IMR-90 (cell line): ENCODE measurements at places on chromosomes 1 and 21. TPM values are rescaled to one million over a fixed set of nuclear protein-coding genes. Genes with fewer than 3 reads are reported as not detected.

Gene MCM3AP
- 63.1 and 67.5 TPM in 2 replicates for total RNA-seq

GRCh38 chr1:244652623-244653438 lies at the start of gene DESI2:
TSS of gene DESI2 (plus strand) at chr1:244653126. CDS start at chr1:244653314, 188 bp downstream.
- H3K36me3 ChIP-seq: peaks cover 3% of the 10 kb centered on the region; the same call in 1 of the 2 replicates
- no peaks in the 10 kb centered on the region for H3K4me1 ChIP-seq
- H3K4me3 ChIP-seq: peak within 1 kb of the TSS; percentile 86
- no peaks in the 10 kb centered on the region for H3K27me3 ChIP-seq

DNA sequence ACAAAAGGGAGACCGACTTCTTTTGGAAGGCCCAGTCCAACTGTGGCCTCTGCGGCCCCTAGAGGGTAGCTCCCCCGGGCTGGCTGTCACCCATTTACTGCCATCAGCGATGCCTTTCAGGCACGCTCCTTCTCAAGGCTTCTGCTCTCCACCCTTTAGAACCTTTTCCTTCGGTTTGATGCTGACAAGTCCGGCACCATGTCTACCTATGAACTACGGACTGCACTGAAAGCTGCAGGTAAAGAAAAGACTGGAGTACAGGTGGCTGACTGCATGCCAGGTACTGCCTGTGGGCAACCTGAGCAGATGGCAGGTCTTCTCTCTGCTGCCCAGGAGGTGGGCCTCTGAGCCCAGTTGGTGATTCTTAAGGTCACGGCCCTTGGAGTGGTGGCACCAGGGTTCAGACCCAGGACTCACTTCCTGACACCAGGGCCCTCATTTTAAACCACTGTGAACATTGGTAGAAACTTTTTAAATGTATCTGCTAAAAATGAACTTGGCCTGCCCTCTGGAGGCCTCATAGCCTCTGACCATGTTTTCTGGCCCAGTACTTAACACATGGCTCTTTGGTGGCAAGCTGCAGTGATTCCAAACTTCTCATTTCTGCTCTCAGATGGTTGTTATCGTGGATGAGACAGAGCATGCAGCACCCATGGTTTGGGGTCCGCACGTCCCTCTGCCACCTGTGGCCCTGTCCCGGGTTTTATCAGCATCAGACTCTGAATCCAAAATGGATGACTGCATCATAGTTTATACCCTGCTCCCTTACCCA lies 45.7 kb downstream of the CAPN9 start:
- H3K27ac ChIP-seq: no peak overlapping the region
- H3K4me3 ChIP-seq: no peak overlapping the region
- H3K36me3 ChIP-seq: no peaks in the 10 kb centered on the region
- no peaks in the 10 kb centered on the region for H3K4me1 ChIP-seq

Gene RIPPLY3
- not detected in 2 replicates for total RNA-seq

- DNase-seq: no peak
- no peaks in the 10 kb centered on the region for H3K36me3 ChIP-seq
- H3K4me3 ChIP-seq: peak overlapping the region; percentile 64
- no peak overlapping the region for H3K27ac ChIP-seq
- H3K27me3 ChIP-seq: peaks cover 78% of the 10 kb centered on the region
Observed at GRCh38 chr1:180230416-180230790, 339 bp downstream of the LHX4 start.

GRCh38 chr1:226520640-226521355 lies 27.8 kb upstream of the STUM start:
- H3K27ac ChIP-seq: no peak overlapping the region
- H3K36me3 ChIP-seq: no peaks in the 10 kb centered on the region
- no peaks in the 10 kb centered on the region for H3K4me1 ChIP-seq
- H3K27me3 ChIP-seq: peaks cover 18% of the 10 kb centered on the region
